Upper lobe of left lung (tissue), 6 donors: ENCODE measurements at places on chromosomes 7 and 10. TPM values are rescaled to one million over a fixed set of nuclear protein-coding genes. Genes with fewer than 3 reads are reported as not detected.

GRCh38 chr10:27564398-27564797, 60.3 kb downstream of the RAB18 start:
- DNase-seq, result no peak

DNA sequence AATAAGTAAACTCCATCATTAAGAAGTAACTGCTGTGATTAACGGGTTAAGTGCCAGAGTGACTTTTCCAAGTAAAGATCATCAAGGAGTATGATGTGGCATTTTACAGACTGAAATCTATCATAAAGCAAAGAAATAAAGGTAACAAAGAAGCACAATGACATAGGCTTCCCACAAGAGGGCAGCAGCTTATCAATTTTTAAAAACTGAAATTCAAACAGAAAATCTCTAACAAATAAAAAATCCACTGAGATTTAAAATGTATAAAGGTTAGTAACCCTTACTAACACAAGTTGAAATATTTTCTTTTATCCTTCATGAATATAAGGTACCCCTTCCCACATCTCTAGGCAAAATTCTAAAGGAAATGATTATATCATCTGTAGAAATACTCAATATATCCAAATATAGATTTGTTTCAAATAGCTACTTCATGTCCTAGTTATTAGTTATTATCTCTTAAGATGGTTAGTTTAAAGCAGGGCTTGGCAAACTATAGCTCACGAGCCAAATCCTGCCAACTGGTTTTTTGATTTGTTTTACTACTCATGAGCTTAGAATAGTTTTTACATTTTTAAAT, 29.2 kb downstream of the FAM3C start:
- no peak for DNase-seq

DNA sequence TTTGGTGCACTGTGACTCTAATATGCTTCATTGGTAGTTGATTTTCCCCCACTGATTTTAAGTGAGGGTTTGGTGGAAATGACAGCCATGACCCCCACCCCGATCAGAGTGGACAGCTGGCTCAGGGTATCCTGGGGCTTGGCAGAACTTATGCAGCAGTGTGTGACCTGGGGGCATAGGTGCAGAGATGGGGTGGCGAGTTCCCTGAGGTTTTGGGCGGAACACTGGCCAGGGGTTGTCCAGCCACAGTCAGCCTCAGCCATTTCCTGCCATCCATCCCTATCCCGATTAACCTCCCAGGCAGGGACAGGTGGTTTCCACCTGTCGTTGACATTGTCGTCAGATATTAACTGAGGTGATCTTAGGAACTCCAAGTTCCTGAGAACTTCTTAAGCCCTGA, 155.8 kb upstream of the CHST15 start:
- DNase-seq, result no peak

- no peak for DNase-seq
These were observed 42.2 kb upstream of the PDGFA start for GRCh38 chr7:561631-562373.

DNA sequence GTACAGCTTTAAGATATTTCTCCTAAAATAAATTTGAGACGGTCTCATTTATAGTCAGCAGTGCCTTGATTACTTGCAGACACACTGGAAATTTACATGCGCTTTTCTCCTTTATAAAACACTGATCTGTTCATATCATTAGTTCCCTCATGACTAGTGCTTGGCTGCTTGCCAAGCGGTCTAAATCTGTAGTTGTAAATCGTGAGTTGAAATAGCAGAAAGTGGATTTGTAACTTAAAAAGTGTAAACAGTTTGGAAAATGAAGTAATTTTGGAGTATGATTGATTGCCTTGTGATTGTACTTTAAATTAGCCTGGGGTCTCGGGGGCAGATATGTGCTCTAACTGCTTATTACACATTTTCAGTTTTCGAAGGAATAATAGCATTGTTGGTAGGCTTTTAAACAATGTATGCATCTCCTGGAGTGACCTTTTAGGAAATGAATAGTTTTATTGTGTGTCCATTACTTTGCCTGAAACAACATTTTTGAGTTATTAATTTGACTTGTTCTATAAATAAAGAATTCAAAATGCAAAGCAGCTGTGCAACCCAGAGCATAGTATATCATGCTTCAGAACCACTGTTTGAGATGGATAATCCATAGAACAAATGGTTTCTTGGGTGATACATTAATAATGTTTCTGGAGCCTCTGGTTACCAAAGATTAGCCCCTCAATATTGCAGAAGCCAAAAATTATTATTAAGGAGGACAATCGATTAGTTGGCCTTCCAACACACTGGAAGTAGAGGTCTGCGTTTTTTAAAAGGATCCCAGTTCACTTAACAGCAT, 73.3 kb downstream of the ARID5B start:
- no peak for DNase-seq

DNA sequence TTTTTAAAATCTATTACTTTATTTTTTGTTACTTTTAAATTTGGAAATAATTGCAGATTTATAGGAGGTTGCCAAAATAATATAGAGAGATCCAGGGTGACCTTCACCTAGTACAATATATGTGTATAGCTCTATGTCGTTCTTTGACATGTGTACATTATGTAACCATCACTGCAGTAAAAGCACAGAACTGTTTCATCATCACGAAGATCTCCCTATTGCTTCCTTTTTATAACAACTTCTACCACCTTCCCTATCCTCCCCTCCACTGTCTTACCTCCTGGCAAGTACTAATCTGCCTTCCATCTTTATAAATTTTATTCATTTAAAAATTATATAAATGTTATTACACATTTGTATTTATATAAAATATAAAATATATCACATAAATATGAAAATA, 251.0 kb downstream of the AUTS2 start:
- no peak for DNase-seq

GRCh38 chr7:46853451-46853850, 728.5 kb downstream of the TNS3 start:
- DNase-seq, result no peak

GRCh38 chr7:35695987-35696386, 1.1 kb upstream of the HERPUD2 start:
- no peak for DNase-seq

DNA sequence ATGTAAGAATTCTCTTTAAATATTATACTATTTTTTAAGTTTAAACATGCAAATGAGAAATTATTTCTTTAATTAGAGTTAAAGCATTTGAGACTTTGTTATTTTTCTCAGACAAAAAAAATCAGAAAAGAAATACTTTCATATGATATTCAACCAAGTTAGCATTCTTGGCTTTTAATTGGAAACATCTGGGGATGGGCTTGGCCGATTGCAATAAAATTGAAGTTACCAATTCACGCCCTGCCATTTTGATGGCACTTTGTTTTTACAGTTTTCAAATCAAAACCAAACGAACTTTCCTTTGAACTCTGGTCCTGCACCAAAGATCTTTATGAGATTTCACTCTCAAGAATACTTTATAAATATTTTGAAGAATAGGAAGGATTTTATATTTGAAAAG, 127.7 kb downstream of the ATE1 start:
- no peak for DNase-seq

AKR1B15 gene
- not detected for total RNA-seq

CPXM2 gene
- 10.2 TPM for total RNA-seq

CAPZA2 gene
- 260 TPM for total RNA-seq
